ENCODE measurements at places on chromosomes 1 and 21.

DNA sequence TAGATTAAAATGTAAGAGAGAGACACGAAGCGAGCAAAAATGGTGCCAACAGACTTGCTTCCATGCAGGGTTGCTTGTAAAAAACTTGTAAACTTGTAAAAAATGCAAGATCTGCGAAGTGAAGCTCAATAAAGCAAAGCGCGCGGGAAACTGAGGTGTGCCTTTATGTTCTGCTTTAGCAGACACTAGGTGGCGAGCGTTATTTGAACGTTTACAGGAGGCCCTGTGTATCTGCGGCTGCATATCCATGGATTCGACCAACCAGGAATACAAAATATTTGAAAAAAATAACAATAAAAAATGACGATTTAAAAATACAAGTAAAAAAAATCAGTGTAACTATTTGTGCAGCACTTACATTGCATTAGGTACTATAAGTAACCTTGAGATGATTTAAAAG, 1.5 kb downstream of the UBE2G2 start:
- DNase-seq: peak; percentile 65

DNA sequence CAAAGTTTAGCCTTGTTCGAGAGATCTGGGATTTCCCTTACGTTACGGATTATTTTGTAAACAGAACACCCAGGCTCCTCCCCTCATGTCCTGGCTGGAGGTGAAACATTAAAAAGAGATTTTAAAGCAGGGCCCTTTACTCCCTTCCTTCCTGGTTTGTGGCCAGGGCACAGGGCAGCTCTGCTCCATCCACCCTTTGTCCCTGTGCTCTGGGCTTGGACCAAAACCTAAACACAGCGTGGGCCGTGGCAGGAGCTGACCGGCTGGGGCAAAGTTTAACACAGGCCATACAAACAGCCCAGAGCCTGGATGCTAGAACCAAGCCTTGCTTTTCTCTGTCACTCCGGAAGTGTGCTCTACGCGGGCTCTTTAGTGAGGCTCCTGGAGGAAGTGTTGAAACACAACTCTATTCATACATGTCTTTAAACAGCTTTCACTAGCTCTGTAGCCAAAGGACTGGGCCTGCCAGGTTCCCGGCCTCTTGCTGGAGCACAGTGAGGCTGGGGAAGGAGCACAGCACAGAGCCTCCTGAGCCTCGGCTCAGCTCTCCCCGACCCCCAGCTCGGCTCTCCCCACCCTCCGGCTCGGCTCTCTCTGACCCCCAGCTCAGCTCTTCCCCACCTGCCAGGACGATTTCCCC, 84.7 kb downstream of the PDE9A start:
- peak; percentile 18 for DNase-seq

GRCh38 chr1:244435562-244436205, 16.0 kb downstream of the ADSS2 start:
- peak; percentile 55 for DNase-seq

DNA sequence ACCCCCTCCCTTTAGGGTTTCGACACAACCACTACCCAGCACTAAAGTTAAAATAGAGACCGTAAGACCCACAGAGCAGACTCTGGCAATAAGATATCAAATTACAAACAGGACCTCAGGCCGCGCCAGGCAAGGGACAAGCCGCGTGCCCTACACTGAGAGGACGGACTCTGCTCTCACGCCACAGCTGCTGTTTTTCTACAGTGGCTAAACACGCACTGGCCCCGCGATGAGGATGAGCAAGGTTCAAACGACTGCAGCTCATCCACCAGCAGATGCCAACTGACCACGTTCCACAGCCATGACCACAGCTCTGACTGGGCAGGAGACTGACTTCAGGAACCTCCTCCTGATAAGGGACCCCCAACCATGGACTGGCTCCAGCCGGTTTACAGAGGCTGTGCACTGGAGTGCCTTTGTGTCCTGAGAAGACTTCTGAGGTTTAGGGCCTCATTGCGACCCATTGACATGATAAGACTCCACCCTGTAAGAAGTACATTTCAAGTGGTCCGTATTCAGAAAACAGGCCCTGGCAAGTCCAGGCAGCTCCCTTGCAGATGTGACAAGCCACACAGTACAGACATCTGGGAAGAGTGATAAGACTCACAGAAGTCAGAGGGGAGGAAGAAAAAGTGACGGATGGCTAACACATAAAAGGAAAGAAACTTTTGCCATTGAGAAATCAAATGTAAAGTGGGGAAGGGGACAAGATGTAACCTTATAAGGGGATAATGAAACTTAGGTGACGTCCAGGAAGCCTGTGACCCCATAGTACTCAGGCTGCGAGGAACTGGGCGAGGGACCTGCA, 1.5 kb upstream of the KRTAP10-6 start:
- peak; percentile 2 for DNase-seq

- peak; percentile 49 for DNase-seq
Observed at GRCh38 chr1:245129319-245130240, 25.2 kb upstream of the KIF26B start.

All from fibroblast of the aortic adventitia (primary cell).